ENCODE measurements at places on chromosomes 11 and 22.
A peak's percentile ranks its signal among the peaks of the same experiment; 100 is the strongest.

- DNase-seq: peak; percentile 38
Observed at GRCh38 chr11:106585061-106585460, 433.2 kb downstream of the GUCY1A2 start.

- no peak for DNase-seq
Observed at GRCh38 chr11:74784726-74785125, 36.1 kb downstream of the RNF169 start.

DNA sequence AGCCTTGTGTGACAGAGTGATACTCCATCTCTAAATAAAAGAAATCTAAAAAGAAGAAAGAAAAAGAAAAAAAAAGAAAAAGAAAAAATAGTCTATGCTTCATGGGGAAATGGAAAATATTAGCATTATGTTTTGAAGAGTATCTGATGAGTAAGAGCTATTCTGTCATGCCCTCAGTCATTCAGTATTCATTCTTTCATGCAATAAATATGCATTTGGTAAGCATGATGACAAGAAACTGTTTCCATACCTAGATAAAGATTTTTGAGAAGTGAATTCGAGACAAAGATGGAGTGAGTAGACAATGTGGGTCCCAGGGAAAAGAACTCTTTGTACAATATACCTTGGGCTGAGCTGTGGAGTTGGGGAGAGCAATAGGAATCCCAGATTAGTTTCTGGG, 6.2 kb upstream of the IFTAP start:
- no peak for DNase-seq

- DNase-seq: no peak
Observed at GRCh38 chr22:47804281-47804680, 1041.8 kb downstream of the TBC1D22A start.

DNA sequence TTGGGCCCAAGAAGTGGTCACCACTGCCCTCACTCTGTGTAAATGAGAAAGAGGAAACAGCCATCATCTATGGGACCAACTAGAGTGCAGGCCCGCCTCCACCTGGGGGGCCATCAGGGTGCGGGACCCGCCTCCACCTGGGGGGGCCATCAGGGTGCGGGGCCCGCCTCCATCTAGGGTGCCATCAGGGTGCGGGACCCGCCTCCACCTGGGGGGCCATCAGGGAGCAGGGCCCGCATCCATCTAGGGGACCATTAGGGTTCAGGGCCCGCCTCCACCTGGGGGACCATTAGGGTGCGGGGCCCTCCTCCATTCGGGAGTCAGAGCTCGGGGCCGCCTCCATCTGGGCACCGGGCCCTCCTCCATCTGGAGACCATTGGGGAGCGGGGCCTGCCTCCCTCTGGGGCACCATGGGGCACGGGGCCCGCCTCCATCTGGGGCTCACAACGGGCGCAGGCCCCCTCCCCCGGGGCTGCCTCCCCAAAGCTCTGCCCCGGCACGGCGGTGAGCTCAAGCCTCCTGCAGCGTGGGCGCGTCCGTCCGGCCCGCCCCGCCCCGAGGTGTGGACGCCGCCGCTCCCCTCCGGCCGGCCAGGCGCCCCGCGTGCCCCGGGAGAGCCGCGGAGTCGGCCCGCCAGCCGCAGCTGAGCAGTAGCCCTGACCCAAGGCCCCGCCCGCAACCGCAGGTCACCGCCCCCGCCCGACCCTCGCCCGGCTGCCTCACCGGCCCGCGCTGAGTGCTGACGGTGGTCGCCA, 512 bp downstream of the TOLLIP start:
- no peak for DNase-seq

- no peak for DNase-seq
Observed at GRCh38 chr11:59676205-59676604, 7.4 kb upstream of the PATL1 start.

All from NCI-H526 treated with DMSO at 0.1 percent for 48 hours (cell line).